ENCODE measurements at places on chromosomes 7 and 10.
A peak's percentile ranks its signal among the peaks of the same experiment; 100 is the strongest.

- DNase-seq: no peak
These were observed 92.7 kb downstream of the RNLS start for GRCh38 chr10:88490231-88490980.

DNA sequence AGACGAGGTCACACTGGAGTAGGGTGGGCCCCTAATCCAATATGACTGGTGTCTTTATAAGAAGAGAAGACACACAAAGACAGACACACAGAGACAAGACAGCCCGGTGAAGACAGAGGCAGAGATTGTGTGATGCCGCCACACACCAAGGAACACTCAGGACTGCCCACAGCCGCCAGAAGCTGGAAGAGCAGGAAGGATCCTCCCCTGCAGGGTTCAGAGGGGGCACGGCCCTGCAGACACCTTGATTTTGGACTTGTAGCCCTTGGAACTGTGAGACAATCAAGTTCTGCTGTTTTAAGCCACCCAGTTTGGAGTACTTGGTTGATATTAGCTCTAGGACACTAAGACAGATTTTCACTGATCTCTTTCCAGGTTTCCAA, 72.1 kb upstream of the NANOS1 start:
- no peak for DNase-seq

- no peak for DNase-seq
These were observed 113.7 kb upstream of the ANKRD1 start for GRCh38 chr10:91034494-91035159.

DNA sequence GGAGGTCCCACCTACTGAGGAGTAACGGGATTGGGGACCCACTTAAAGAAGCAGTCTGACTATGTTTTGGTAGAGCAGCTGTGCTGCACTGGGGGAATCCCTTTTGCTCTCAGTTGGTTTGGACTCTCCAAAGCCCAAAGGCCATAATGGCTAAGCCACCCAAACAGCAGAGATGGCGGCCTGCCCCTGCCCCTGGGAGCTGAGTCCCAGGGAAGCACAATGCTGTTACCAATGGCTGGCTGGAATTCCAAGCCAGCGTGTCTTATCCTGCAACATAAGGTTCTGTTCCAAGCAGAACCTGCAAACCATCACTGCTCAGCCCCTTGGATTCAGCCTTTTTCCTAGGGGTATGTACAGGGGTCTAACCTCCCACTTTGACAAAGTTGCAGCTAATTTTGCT, 53.7 kb upstream of the GNAT3 start:
- no peak for DNase-seq

DNA sequence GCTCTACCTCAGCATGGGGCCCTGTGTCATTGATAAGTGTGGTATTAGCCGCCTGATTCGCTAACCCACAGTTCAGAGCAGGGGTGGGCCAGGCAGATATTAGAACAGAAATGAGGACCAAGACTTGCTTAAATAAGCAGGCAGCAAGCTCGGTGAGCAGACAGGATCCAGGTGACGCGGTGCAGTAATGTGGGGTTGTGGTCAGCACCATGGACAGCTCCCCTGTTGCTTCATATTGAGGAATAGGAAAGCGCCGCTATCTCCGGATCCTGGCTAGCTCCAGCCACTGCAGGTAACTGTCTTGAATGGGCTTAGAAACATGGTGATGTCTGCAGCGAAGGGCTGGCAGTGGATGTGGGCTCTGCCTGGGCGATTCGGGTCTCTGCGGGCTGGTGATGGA, 51.3 kb upstream of the GPR26 start:
- DNase-seq: peak; percentile 4

All from activated CD4-positive, CD25-positive, alpha-beta regulatory T cell (primary cell).